ENCODE measurements at places on chromosomes 4 and X.
A peak's percentile ranks its signal among the peaks of the same experiment; 100 is the strongest.

DNA sequence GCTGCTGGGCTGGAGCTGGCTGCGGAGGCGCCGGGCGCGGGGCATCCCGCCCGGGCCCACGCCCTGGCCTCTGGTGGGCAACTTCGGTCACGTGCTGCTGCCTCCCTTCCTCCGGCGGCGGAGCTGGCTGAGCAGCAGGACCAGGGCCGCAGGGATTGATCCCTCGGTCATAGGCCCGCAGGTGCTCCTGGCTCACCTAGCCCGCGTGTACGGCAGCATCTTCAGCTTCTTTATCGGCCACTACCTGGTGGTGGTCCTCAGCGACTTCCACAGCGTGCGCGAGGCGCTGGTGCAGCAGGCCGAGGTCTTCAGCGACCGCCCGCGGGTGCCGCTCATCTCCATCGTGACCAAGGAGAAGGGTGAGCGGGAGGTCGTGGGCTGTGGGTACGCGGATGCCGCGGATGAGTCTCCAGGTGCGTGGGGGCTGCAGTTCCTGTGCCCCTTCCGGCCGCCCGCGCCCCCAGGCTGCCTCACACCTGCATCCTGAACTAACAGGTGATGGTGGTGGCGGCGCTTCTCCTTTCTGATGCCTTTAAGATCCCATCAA is 499 bp downstream of the CYP2U1 start:
- peak; percentile 6 for DNase-seq

- DNase-seq = no peak
Observed at GRCh38 chr4:120843849-120844527, 78.5 kb downstream of the PRDM5 start.

- DNase-seq = peak; percentile 38
Observed at GRCh38 chrX:18390941-18391538, 34.4 kb upstream of the CDKL5 start.

DNA sequence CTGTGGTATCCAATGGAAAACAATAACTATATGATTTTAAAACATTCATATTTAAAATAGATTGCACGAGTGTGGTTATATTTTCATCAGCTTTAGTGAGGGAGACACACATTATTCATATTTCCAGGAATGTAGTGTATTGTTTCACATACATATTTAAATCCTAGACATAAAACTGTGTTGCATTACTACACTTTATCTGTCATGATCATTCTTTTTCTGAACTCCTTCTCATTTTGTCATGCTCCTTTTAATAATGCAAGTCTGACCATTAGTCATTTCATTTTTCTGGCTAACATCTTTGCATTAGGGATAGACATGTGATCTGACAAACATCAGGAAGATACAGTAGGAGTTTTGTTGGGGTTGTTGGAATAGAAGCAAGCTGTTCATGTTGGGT is 1382.7 kb downstream of the PCDH7 start:
- no peak for DNase-seq

Measured in stimulated activated CD4-positive, alpha-beta T cell treated with anti-CD3 and anti-CD28 coated beads, TNF-alpha, amount 100 ng/mL, for 4 hours (primary cell).